ENCODE measurements at places on chromosomes 1 and 21.

DNA sequence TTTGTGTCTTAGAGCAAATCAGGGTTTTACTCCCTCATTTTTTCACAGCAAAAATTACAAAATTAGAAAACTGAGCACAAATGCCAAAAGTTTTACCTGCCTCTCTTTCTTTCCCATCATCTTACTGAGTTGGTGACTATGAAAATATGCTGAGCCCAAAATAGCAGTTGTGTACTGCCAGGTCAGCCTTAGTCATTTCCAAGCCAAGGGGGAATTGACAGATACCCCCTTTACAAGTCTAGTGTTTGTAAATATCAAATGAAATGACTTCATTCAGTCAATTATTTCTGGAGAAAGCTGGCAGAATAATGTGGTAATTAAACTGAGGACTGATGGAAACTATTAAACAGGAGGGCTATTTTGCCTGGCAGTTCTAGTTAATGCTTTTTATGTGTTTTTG, 11.4 kb upstream of the GORAB start:
- no peak for DNase-seq

- DNase-seq = no peak
Observed at GRCh38 chr1:19979494-19979977, at the start of gene PLA2G2A. PLA2G2A (minus strand) TSS chr1:19979618; CDS start chr1:19978773, 845 bp downstream.

- DNase-seq = peak; percentile 33
Observed at GRCh38 chr1:155006601-155007101, 4.0 kb downstream of the ZBTB7B start.

DNA sequence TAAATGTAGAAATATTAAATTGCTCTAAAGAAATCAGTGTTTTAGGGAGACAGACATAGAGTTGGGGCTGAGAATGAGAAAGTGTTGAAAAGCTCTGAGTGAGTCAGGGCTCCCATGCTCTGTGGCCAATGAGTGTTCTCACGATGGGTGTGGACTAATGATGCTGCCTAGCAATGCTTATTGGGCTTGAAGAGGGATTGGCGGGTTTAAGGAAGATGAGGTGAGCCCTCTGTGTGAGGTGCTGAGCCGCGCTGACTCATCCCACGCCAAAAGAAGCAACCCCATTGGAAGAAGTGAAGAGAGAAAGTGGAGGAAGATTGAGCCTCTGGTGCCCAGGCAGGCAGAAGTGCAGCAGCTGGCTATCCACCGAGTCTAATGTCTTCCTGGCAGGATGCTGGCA, 65.1 kb upstream of the DPT start:
- DNase-seq = peak; percentile 62

DNA sequence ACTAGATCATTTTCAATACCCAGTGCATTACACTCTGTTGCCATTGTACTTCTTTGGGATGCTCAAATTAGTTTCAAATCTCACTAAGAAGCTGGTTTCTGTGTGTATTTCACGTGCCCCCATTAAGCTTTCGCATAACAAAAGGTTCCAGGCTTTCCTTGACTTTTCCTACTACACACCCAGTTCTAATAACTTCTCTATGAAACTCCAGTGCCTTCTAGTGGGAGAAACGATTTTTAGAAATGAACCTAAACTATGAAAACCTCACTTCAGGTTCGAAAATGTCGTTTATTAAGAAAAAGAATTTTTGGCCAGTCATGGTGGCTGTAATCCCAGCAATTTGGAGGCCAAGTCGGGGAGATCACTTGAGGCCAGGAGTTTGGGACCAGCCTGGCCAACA, 2.8 kb downstream of the CFHR4 start:
- DNase-seq = no peak

- no peak for DNase-seq
Observed at GRCh38 chr1:110176299-110176956, 26.1 kb downstream of the SLC6A17 start.
